D341Med (cell line): ENCODE measurements at places on chromosomes 11 and 22.

GRCh38 chr22:22031183-22031945, 48.8 kb upstream of the TOP3B start:
- DNase-seq, result no peak

DNA sequence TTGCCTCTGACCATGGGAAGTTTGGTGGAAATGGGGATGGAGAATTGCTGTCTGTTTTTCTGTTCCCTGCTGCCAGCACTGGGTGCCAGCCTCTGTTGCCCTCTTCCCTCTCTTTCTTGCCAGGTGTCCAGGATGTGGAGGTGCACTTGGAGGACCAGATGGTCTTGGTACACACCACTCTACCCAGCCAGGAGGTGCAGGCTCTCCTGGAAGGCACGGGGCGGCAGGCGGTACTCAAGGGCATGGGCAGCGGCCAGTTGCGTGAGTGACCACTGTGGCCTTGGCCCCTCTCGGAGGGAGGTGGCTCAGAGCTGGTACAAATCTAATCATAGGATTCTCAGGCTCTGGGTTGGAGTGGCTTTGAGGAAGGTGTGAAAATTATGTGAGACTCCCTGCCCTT, 6.0 kb downstream of the CCS start:
- DNase-seq, result no peak

DNA sequence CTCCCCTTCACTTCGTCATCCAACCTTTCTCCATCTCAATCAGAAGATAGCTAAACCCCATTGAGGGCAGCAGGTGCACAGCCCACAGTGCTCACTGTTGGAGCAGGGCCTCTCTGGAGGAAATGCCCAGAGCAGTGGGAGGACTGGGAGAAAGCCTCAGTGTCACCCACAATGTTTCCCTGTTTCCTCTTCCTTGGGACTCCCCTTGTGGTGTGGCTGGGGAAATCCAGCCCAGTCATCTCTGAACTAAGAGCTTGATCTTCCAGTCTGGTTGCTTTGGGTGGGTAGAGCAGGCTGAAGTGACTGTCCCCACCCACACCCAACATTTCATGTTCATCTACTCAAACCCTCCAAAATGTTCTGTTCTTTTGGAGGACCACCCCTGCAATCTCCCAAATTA, 29.8 kb upstream of the EED start:
- no peak for DNase-seq

DNA sequence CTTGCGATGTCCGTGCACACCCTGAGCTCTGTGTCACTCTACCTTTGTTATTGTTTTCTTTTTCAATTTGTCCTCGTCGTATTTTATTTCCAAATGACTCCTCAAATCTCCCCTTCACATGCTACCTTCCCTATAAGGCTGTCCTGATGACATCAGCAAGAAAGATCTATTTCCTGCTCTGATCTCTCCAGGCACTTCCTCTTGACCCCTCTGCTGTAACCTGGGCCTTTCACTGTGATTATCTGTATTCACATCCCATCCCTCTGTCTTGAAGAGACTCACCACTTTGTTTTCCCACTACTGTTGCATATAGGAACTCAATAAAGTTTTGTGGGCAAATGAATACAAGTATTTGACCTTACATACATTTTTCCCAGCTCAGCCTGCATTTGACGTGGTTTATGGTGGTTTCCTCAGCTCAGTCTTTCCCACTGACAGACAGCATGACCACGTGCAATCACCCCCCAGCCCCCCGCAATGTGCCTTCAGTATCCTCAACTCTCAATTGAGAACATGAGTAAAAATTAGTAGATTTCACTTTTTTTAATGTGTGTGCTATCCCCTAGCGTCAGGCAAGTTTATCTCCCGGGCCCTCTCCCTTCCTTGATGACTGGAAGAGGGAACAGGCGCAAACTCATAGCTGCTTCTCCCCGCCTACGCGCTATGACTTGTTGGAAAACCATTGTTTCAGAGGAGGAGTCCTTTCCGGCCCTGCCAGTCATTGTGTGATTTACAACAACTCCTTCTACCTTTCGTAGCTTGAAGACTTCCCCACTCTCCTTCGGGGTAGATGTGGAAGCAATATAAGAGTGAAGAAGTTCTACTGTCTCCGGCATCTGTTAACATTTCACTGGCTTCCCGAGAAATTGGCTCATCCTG, 498.5 kb downstream of the NTM start:
- no peak for DNase-seq

GRCh38 chr22:31945971-31946680, 1.8 kb downstream of the YWHAH start:
- DNase-seq, result no peak

DNA sequence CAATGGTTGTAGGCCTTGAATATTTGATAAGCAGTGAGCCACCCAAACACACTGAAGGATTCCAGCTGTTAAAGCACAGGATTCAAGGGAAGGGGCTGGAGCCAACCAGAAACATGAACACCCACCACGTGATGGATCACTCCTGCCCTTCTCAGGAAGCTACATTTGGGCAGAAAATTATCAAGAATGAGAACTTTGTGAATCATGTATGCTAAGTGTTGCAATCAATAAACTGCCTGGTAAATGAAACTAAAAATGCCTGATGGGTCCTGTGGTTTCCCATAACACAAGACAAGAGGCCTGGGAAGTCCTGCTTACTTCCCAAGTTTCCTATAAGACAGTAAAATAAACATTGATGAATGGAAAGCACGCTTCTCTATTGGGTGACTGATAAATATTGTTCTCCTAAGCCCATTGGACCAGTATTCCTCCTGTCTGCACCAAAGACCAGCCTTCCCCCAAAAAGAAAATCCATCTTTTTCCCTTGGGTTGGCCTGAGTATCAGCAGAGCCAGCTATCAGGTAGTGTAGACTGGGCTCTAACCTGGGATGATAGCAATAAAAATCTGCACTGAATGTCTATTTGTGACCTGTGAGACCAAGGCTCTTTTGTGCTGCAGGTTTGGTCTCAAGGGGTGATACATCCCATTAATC, 98.4 kb downstream of the CCDC83 start:
- no peak for DNase-seq

GRCh38 chr11:120210626-120211521, at the start of gene OAF:
Gene OAF (plus strand): TSS chr11:120211032. CDS start chr11:120211280, 248 bp downstream.
- DNase-seq, result peak; percentile 86
